ENCODE measurements at places on chromosomes 1 and 21.

GRCh38 chr1:175530622-175531375, 212.6 kb downstream of the TNR start:
- no peak for DNase-seq

- DNase-seq = no peak
These were observed 1028.6 kb upstream of the PRMT6 start for GRCh38 chr1:106027871-106028270.

GRCh38 chr1:53122201-53122885, 20.1 kb downstream of the SLC1A7 start:
- DNase-seq = no peak

DNA sequence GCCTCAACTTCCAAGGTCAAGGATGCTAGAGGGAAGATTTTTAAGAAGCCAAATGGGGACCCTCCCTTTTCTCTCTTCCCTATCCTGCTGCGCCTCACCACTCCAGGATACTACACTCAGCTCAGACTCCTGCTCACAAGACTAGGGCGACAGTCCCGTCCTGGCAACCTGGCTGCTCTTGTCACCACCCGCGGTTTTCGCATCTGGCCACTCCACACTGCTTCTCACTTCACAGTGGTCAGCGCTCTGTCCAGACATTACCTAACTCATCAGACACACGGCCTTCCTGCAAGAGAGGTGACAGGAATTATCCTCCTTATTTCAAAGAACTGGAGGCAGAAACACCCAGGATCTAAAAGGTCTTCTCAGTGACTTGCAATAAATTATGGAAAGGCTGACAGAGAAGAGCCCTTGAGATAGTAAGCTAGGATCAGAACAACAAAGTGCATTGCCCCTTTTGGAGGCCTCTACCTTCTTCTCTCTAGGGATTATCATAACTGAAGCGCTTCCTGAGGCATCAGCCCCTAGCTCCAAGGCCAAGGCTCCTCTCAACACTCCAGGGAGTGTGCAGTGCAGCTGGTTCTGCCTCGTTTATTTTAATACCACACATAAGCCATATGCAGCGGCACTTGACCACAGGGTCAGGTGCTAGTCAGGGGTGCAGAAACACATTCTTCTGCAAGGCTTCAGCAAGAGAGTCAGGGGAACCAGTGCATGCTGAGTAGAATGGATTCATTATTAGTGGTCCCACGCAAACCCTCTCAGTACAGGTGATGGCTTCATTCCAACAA, 41.9 kb downstream of the ASTN1 start:
- no peak for DNase-seq

DNA sequence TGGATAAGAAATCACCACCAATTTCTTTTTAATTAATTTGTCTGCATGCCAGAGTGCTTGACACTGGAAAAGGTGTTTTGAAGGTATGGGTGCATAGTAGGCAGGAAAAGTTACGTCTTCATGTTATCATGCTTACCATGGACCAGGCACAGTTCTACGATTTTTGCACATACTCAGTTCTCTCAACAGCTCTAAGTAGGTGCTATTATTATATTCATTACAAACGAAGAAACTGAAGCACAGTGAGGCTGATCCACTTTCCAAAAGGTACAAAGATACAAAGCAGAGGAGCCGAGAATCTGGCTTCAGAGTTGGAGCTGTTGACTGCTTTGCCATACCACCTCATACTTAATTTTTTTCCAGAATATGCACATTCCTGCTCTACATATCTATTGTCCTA, 306.4 kb downstream of the PBX1 start:
- no peak for DNase-seq
